Germinal center (tissue), 1 donor: ENCODE measurements at places on chromosomes 11 and 22.
A peak's percentile ranks its signal among the peaks of the same experiment; 100 is the strongest.

DNA sequence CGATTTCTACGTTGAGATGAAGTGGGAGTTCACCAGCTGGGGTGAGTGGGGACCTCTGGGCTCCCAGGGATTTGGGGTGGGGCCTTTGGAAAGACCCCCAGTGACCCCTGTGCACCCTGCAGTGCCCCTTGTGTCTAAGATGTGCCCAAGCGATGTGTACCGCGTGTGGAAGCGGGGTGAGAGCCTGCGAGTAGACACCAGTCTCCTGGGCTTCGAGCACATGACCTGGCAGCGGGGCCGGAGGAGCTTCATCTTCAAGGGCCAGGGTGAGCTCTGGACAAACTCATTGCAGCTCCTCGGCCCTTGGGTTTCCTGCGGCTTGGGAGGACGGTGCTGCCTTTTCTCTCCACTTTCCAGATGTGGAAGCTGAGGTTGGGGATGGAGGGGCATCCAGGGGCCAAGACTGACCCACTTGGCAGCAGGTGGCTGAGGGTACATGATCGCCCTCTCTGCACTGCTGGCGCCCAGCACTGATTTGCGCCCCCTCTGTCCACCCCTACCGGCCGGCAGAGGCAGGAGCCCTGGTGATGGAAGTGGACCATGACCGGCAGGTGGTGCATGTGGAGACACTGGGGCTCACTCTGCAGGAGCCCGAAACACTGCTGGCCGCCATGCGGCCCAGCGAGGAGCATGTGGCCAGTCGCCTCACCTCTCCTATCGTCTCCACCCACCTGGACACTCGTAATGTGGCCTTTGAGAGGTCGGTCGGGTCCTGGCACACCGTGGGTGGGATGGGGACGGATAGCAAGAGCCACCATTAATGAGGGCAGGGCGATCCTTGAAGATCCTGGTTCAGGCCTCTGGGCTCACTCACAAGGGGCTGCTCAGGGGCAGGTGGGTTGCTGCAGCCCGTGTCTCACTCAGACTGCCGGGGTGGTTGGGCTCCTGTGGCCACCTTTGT, 2.6 kb downstream of the ANKRD13D start:
- no peak for DNase-seq

- no peak for DNase-seq
Measured at GRCh38 chr11:26021017-26021416, 310.9 kb upstream of the ANO3 start.

DNA sequence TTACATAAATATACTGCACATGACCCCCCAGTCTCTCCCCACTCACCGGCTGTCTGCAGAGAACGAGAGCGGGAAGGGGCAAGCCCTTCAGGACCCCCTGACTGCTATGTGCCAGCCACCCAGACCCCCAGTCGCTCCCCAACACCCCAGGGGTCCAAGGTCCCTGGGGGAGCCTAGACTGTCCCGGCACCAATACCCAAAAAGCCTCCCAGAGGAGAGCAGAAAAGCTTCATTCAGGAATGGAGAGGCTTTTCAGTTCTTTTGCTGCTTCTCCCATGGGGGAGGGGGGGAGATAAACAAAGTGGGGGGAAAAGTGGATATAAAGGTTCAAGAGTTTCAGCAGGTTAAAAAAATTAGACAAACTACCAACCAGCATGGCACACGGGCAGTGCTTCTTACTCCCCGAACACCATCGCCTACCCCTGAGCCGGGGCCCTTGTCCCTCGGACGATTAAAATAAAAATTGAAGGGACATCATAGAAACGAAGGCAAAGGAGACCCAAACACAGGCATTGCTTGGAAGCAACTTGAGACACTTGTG, 1.3 kb downstream of the CSNK1E start:
- peak; percentile 29 for DNase-seq

GRCh38 chr11:116814502-116814901, 8.6 kb downstream of the APOA4 start:
- DNase-seq, result no peak

DNA sequence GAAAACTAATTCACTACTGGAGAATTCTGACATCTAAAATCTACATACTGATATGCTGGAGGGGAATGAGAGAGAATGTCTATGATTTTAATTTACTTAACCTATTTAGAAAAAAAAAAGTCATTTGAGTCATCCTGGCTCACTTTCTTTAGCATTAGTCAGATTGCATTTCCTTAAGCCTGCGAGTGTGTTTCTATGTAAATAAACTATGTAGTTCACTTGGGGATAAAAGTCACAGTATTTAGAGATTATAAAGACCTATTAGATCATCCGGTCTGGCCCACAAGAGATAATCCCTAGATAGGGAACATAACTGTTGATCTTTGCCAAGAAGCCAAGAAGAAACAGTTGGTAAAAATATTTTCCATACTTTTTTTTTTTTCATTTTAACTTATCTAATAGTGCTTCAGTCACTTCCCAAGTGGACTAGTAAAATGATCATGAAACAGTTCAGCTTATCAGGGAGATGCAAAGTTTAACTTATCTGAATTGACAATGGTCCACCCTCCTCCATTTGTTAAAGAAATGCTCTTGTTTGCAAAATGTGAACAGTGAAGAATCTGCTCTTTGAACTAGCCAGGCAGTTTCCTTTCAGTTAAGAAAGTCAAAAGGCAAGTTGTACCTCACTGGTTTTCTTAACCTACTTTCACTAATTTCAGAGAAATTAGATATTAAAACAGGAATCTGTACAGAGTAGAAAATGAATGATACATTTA, 21.2 kb upstream of the BLID start:
- DNase-seq, result no peak

GRCh38 chr11:21771097-21771496, 421.8 kb upstream of the ANO5 start:
- no peak for DNase-seq

GRCh38 chr11:33694346-33695050, 6.1 kb downstream of the C11orf91 start:
- no peak for DNase-seq

DNA sequence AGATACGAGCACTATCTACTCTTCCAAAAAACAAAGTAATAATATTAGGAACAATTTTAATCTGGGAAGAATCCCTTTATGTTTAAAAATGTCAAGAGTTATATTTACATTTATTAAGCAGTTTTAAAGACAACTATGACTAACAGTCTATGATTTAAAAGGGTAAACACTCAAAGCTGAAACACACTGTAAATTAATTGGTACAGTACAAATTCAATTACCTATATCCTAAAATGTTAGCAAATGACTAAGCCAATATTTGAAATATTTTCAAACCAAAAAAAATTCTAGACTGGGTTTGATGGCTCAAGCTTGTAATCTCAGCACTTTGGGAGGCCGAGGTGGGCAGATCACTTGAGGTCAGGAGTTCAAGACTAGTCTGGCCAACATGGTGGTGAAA, 36.0 kb upstream of the CHRNA10 start:
- no peak for DNase-seq

DNA sequence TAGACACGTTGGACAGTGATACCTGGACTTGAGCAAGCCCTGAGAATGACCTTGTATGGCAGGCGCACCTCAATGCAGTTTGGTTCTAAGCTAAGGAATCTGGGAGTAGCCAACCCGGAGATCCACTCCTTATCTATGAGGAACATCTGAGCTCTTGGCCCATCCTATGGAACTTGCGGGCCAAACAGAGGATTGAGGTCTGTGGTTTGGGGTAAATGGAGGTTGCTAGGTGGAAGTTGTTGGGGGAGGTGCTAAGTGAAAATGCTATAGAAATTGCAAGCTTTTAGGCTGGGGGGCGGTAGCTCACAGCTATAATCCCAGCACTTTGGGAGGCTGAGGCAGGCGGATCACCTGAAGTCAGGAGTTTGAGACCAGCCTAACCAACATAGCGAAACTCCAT, 8.9 kb downstream of the GDPD5 start:
- no peak for DNase-seq

- no peak for DNase-seq
Measured at GRCh38 chr11:118295815-118296454, 8.6 kb upstream of the CD3E start.

DNA sequence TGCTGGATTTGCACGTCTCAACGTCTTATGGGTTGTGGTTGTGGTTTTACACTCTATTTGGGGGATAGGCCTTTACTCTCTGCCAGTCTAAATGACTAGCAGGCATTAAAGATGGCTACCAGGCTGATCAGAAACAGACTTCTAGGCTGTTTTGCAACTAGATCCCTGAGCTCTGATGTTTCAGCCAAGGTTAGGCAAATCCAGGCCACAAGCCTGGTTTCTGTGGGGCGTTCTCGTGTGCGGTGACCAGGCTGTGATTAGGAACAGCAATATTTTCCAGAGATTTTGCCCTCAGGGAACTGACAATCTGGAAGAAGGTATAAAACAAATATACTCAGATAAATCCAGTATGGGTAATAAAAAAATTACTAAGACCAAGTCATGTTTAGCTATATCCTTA, 502.4 kb downstream of the INSC start:
- DNase-seq, result no peak

- DNase-seq, result no peak
Measured at GRCh38 chr11:19805827-19806226, 93.2 kb downstream of the NAV2 start.

DNA sequence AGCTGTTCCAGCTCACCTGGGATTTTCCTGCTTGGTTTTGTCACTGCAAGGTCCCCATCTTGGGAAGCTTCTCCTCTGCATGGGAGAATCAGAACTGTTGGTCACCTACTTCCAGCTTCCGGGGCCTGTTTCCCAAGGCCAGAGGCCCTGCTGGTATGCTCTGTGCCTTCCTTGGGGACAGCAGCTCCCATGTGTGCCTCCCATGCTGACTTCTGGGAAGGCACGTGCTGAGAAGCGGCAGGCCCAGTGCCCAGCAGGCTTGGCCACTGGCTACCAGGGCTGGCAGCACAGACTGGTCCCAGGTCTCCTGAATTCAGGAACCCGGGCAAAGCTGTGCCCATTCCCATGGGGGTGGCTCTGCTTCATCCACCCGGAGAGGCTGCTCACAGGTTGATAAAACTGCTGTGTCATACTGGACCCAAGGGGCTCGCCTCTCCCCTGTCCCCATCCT, 33.8 kb downstream of the MYEOV start:
- DNase-seq, result no peak

DNA sequence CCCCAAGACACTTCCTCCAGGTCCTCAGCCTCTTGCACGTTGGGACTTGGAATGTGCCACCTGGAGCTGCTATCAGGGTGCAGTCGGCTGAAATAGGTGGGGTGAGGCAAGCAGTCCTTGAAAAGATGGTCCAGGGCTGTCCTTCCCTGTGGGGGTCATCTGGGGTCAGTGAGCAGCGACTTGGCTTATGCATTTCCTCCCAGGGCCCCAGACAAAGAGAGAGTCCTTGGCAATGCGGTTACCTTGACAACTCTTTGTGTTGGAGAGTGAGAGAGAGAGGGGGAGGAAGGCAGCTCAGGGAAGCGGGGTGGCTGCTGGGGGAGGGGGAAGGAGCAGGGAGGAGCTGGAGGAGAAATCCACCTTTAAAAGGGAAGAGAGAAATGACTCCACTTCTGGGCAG, 93.8 kb downstream of the MIAT start:
- DNase-seq, result no peak

DNA sequence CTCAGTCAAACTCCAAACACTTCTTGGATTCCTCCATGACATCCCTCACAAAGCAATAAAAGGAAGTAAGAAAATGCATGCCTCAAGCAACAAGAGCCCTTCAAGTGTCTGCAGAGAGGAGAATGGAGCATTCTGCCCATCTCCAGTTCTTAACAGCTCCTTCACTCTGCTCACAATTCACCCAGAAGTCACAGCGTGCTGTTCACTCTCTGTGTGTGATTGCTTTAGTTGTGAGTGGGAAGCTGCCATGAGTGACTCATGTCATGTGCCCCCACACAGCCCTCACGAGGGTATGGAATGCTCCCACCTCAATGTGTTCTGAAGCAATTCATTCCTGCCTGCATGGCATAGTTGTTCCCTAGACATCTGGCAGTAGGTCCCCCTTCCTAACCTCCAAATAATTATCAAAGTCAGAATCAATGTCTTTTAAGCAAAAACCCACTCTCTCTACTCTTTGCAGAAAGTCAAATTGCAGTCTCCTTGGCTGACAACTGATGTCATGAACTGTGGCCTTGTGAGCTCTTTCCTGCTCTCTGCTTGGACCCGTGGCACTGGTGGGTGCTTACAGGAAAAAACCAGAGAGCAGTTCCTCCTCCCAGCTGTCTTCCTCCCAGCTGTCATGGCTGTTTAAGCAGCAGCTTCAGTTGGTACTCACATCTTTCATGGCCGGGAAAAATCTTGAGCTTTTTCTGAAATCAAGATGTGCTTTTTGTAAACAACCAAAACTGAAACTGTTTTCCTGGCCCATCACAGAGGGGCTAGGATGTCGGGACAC, 112.1 kb upstream of the SPON1 start:
- DNase-seq, result no peak

DNA sequence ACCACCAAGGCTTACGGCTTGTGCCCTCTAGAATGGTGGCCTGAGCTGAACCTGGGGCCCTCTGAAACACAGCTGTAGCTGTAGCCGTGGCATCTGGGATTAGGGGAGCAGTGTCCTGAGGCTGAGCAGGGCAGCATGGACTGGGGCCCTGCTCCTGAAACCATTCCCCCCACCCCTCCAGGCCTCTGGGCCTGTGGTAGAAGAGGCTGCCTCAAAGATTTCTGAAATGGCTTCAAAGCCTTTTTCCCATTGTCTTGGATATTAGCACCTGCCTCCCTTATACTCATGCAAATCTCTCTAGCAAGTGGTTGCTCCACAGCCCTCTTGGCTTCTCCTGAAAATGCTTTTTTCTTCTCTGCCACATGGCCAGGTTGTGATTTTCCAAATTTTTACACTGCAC, 106.9 kb downstream of the CTNND1 start:
- no peak for DNase-seq

DNA sequence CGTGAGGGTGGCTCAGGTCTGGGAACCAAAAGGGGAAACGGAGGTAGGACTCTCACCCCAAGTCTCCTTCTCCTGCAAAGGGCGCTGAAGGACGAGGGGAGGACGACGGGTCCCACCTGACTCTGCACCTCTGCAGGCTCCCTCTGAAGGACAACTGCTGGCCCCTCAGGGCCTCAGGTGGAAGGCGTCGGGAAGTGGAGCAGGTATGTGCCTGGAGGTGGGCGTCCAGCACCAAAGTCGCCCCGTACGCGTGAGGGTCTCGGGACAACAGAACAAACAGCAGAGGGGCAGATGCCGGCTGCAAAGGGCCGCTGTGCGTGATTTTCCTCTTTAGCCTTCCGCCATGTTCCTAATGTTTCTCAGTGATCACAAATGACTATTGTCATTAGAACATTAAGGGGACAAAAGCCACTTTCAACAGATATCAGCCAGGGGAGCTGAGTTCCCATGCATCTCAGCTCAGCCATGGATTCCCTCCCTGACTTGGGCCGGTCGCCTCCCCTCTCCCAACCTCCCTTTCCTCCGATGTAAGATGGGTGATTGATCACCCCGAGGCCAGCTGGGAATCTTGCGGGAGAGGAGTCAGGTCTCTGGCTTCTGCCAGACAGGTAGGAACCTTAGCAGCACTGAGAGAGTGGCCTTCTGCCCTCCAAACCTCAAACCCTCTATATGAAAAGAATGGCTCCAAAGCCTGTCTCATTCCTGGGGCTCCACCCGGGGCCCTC, 836 bp downstream of the SLC16A8 start:
- DNase-seq, result no peak

- DNase-seq, result no peak
Measured at GRCh38 chr11:57530215-57530595, 349 bp downstream of the TIMM10 start.
